Stimulated activated CD4-positive, alpha-beta T cell treated with anti-CD3 and anti-CD28 coated beads, Interleukin-15, amount 100 ng/mL, for 48 hours (primary cell): ENCODE measurements at places on chromosomes 7 and 10.

GRCh38 chr7:113010377-113010776, 76.2 kb downstream of the GPR85 start:
- no peak for DNase-seq

DNA sequence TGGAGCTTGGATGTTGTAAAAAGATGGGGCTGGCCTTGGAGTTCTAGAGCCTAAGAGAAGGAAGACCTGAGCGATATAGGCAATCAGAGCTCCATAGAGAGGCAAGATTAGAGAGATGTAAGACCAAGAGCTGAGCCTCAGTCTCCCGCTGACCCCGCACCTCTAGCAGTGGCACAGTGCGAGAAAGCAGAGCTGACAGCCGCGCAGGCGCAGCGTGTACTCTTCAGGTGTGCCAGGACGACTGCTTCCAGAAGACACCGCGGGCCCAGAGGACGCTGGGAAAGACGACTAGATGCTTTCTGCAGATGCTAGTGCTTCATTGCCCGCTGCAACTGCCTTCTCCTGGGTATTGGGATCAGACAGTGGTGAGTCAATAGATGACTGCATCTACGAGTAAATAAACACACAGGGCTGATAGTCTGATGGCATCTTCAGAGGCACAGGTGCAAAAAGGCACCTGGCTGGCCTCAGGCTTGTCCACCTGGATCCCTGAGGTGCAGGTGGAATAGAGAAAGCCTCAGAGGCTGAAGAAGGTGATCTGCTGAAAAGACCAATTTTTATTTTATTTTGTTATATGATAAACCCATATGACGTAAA, 38.1 kb upstream of the CCDC6 start:
- DNase-seq = no peak

GRCh38 chr7:28410628-28411531, 1.4 kb upstream of the CREB5 start:
- DNase-seq = no peak

DNA sequence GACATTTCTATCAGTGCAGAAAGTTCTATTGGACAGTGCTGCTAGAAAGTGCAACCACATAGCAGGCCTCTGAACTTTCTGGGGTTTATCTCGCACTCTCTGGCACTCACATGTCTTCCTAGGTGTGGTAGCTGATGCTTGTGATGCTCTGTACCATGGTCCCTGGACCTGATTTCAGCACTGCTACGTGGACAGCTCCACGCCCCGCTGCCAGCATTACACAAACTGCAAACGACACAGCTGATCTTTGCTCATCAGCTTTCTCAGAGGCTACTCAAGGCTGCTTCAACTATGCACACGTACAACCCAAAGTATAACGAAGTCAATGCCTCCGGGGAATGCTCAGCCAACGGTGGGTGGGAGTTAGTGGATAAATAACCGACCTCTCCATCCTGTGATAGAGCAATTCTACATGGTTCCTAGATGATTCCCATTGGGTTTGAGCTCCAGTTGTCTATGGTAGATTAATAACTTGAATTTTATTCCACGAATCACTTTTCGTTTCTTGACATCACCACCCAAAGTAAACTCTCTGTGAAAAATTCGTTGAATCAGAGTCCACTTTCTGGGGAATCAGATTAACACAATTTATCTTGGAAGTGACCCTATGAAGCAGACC, 302.5 kb downstream of the ACTR3B start:
- DNase-seq = no peak

- no peak for DNase-seq
Measured at GRCh38 chr10:69073736-69074364, 14.1 kb upstream of the SRGN start.

GRCh38 chr10:86786368-86786767, 29.9 kb downstream of the BMPR1A start:
- no peak for DNase-seq

DNA sequence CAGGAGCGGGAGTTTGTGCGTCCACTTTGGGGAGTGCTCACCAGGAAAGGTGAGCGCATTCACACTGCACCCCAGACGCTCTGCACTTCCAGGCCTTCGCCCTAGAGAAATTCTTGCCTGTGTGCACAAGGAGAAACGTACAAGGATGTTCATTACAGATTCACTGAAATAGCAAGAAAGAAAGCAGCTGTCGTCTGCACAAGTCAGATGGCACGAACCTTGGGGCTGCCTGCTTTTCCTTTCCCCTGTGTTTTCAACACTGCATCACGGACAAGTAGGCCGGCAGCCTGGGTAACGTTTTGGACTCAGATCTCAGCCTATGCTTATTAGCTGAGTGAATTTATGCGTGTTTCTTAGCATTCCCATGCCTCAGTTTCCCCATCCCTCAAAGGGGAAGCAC, 546.8 kb upstream of the FOXK1 start:
- DNase-seq = no peak

DNA sequence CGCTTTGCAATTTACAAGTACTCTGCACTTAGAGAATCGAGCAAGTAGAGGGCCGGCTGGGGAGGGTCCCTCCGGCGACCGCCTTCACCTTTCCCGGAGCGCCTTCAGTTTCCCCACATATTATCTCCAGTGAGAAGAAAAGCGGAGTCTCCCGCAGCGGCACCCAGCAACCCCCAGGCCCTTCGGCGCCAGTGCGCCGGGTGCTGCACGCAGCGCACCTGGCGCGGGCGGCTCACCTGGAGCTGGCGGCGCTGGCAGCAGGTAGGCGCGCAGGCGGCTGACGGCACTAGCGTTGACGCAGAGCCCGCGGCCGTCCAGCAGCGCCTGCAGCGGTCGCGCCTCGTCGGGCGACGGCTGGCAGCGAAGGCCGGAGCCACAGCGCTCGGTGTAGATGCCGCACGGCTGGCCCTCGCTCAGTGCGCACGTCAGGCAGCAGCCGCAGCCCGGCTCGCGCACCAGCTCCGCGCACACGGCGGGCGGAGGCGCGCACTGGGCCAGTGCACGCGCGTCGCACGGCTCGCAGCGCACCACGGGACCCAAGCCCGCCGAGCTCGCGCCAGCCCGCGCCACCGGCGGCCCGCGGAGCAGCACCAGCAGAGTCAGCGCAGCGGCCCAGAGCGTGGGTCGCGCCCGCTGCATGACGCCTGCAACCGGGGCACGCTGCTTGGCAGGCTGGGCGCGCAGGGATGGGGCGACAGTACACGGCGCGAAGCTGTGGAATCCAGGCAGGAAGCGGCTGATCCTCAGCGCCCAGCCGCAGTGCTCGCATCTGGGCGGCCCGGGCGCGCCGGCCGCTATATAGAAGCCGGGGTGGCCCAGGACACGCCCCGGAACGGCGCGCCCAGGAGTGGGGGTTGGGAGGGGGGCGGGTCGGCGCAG, at the start of gene IGFBP3:
Gene IGFBP3 (minus strand): TSS at position 771 of the 879 bp plus-strand sequence. CDS start 132 bp downstream, at position 639.
- no peak for DNase-seq

- no peak for DNase-seq
Measured at GRCh38 chr10:131683281-131683861, 217.4 kb upstream of the PPP2R2D start.

DNA sequence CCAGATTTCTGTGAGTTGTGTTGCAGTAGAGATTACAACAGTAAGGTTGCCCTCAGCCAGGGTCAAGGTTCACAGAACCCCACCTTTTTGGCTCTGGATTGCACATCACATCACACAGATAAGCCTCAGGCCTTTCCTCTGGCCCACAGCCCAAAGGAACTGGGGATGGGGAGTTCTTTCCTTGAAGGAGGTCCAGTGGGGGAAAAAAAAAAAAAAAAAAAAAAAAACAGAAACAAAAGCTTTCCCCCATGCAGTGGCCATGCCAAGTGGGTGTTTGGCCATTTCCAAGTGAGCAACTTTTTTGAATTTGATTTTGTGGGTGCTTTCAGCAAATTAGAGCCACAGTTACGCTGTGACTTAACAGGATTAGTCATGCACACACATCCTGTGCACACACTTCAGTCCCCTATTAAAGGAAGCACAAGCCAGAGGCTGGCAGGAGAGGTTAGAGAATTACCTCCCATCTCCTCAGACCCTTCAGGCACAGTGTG, 79.3 kb upstream of the NANOS1 start:
- no peak for DNase-seq

GRCh38 chr7:41955893-41956675, 253.2 kb upstream of the INHBA start:
- no peak for DNase-seq

DNA sequence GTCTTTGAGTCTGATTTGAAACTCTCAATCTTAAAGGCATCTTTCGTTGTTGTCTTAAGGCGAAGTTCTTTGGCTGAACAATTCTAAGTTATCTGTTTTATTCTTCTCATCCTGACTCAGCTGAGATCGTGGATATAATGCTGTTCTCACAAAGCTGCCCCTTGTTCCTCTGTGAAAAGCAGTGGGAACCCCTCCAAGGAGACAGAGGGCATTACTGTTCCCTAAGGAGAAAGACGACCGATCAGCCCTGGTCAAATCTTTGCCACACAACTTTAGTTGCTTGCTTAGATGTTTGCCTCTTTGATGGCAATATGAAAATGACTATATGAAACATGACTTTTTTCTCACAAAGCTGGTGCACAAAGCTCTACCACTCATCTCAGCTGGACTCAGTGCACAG, 1016.7 kb downstream of the REEP3 start:
- DNase-seq = no peak

DNA sequence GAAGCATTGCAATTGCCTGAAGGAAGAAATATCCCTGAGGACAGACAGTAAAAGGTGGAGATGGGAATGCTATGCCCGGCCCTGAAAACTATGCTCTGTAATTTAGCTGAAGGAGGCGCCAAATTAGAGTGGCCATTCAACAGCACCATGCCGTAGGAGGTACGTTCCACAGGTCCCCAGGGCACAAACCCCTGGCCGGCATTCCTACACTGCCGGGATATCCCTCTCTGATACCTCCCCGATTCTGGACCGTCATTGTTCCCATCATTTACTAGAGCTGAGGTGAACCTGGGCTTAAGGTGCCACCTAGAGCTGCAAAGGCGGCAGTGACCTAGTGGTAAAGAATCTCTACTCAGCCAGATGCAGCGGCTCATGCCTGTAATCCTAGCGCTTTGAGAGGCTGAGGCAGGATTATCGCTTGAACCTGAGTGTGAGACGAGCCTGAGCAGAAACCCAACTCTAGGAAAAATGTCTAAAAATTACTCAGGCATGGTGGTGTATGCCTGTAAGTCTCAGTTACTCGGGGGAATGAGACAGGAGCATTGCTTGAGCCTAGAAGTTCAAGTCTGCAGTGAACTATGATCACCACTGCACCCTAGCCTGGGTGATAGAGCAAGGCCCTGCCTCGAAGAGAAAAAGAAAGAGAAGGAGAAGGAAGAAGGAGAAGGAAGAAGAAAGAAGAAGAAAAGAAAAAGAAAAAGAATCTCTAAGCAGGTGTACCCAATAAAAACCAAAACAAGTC, 53.0 kb upstream of the TNKS2 start:
- DNase-seq = no peak

GRCh38 chr7:30285067-30285535, 704 bp downstream of the ZNRF2 start:
- no peak for DNase-seq

GRCh38 chr7:116433246-116433645, 66.3 kb upstream of the CAV2 start:
- no peak for DNase-seq

DNA sequence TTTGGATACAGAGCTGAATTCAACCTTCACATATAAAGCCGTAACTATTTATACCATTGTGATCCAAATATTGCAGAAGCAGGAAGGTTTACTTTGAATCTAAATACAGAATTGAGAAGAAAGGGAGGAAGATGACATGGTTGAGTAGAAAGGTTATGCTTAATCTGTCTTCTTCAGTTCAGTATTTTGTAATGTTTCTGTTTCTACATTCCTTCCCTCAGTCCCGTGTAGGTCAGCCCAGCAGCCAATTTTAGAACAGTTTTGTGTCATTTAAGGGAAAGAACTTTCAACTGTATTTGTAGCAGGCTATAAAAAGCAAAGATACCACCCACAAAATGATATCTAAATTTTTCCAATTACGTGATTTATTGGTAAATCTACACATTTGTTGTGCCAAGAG, 97.4 kb downstream of the CPED1 start:
- no peak for DNase-seq

GRCh38 chr10:75012471-75012870, 99.0 kb upstream of the SAMD8 start:
- DNase-seq = no peak

DNA sequence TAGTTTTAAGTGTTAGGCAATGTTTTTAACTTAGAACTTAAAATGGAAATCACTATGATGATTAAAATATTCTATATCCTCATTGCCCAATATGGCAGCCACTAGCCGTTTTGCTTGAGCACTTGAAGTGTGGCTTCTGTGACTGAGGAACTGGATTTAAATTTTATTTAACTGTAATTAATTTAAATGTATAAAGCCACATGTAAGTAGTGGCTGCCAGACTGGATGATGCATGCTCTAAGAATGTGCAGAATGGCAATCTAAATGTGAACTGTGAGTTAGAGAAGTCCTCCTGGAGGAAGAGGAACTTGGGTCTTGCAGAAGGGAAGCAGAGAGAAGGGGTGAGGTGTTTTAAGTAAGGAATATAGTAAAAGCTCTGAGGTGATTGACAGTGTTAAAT, 451.4 kb downstream of the SUGCT start:
- no peak for DNase-seq

DNA sequence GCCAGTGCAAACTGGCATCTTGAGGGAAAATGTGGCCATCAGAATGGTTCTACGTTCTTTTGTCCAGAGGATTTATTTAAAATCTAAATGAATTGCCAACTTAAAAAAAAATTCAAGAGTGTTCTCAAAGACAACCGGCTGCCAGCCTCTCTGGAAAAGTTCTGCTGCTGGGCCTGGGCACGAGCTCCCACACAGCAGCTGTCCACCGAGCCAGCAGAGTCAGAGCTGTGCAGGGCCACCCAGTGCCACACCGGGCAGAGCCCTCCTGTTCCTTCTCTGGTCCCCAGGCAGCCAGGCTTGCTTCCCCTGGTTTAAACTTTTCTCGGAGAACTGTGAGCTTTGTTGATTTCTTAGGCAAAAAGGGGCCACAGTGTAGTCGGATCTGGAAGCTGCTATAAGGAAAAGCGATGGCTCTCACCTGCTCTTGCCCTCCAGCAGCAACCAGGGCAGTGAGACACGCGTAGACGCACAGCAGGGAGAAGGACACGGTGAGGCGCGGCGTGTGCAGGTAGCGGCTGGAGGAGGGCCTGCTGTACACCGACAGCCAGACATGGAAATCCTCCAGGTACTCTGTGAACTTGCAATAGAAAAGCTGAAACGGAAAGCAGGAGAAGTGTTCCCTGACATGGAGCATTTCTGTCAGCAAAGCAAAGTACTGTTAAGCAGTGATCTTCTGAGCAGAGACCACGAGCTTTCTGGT, 111.6 kb downstream of the PKD1L1 start:
- DNase-seq = no peak
